ENCODE measurements at places on chromosomes 4 and X. TPM values are rescaled to one million over a fixed set of nuclear protein-coding genes. Genes with fewer than 3 reads are reported as not detected.

- H3K27me3 ChIP-seq: no peaks in the 10 kb centered on the region
- peaks cover 3% of the 10 kb centered on the region for H3K4me1 ChIP-seq
- no peak overlapping the region for H3K4me3 ChIP-seq
- no peak overlapping the region for H3K27ac ChIP-seq
- DNase-seq: no peak
- no peaks in the 10 kb centered on the region for H3K36me3 ChIP-seq
Observed at GRCh38 chr4:158738866-158739265, 15.7 kb upstream of the PPID start.

- H3K4me1 ChIP-seq: no peaks in the 10 kb centered on the region
- H3K27me3 ChIP-seq: no peaks in the 10 kb centered on the region
Observed at GRCh38 chr4:34200535-34200934, 2043.8 kb downstream of the ARAP2 start.

GRCh38 chr4:8552024-8552423 is 28.2 kb upstream of the GPR78 start:
- no peaks in the 10 kb centered on the region for H3K36me3 ChIP-seq
- H3K27me3 ChIP-seq: no peaks in the 10 kb centered on the region
- DNase-seq: no peak
- no peak overlapping the region for H3K4me3 ChIP-seq

GRCh38 chr4:100079264-100079663 is 111.0 kb downstream of the DDIT4L start:
- no peaks in the 10 kb centered on the region for H3K4me1 ChIP-seq
- no peak overlapping the region for H3K4me3 ChIP-seq
- H3K27me3 ChIP-seq: peaks cover 6% of the 10 kb centered on the region
- no peaks in the 10 kb centered on the region for H3K36me3 ChIP-seq

- peaks cover 9% of the 10 kb centered on the region for H3K36me3 ChIP-seq
- H3K4me3 ChIP-seq: no peak overlapping the region
- H3K27ac ChIP-seq: peak overlapping the region; percentile 48
- no peaks in the 10 kb centered on the region for H3K27me3 ChIP-seq
- no peak for DNase-seq
Observed at GRCh38 chrX:154090731-154091130, 6.8 kb downstream of the MECP2 start.

DNA sequence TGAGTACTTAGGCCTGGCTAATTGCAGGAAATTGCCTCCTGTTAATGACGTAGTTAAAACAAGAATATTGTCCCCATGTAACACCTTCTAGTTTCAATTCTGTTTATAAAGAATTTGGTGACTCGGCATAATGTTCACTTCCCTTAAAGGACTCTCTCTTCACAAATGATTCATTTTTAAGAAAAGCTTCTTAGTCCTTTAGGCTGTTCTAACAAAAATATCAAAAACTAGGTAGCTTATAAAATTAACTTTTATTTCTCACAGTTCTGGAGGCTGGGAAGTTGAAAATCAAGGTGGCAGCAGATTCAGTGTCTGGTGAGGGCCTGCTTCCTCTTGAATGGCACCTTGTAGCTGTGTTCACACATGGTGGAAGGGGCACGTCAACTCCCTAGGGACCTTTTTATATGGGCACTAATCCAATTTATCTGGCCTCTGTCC is 23.8 kb downstream of the COL25A1 start:
- no peak overlapping the region for H3K4me3 ChIP-seq
- H3K4me1 ChIP-seq: no peaks in the 10 kb centered on the region
- H3K27me3 ChIP-seq: no peaks in the 10 kb centered on the region
- peaks cover 11% of the 10 kb centered on the region for H3K36me3 ChIP-seq
- H3K27ac ChIP-seq: no peak overlapping the region

GRCh38 chr4:90293320-90293719 is 166.1 kb downstream of the CCSER1 start:
- H3K27me3 ChIP-seq: no peaks in the 10 kb centered on the region
- H3K27ac ChIP-seq: no peak overlapping the region
- no peak overlapping the region for H3K4me3 ChIP-seq
- no peaks in the 10 kb centered on the region for H3K36me3 ChIP-seq

GRCh38 chr4:89134775-89135319 is 23.5 kb downstream of the TIGD2 start:
- no peak overlapping the region for H3K4me3 ChIP-seq
- no peaks in the 10 kb centered on the region for H3K27me3 ChIP-seq
- no peaks in the 10 kb centered on the region for H3K36me3 ChIP-seq

GRCh38 chr4:138650929-138651448 is 364.6 kb upstream of the NOCT start:
- no peak overlapping the region for H3K27ac ChIP-seq
- DNase-seq: no peak
- no peaks in the 10 kb centered on the region for H3K27me3 ChIP-seq
- H3K4me3 ChIP-seq: no peak overlapping the region

DNA sequence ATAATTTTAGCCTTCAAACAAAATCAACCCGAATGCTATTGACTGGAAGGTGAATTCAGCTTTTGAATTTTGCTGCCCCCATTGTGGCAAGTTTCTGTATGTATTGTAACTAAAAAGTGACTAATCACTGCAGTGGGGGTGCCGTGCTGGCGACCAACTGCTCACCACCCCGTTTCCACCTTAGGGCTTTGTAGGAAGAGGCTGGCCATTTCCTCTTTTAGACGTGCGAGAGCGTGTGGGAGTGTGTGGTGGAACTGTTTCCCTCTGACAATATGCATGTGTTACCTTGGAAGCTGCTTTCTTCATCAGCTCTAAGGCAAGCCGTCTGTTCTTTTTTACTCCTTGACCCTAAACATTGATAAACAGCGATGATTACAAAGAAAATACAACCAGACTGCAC is 78.8 kb downstream of the SEL1L3 start:
- no peak overlapping the region for H3K27ac ChIP-seq
- peaks cover 8% of the 10 kb centered on the region for H3K36me3 ChIP-seq
- DNase-seq: no peak
- H3K4me1 ChIP-seq: peaks cover 7% of the 10 kb centered on the region
- no peak overlapping the region for H3K4me3 ChIP-seq

DNA sequence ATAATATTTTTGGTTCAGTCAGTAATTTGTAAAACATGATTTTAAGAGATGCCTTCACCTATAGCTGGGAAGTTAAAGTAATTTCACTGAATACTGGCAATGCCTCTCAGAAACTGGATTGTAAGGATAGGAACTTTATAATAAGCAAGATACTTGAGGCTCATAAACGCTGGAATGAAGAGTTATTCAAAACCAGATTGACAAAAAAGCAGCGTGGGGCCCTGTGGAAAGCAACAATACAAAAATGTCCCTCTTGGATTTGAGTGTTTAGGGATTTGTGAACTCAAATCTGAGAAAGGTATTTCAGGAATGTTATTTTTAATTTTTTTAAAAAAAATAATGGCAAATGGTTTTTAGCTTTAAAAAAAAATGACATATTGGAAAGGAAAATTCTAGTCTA is 94.6 kb downstream of the ANK2 start:
- H3K4me1 ChIP-seq: peaks cover 75% of the 10 kb centered on the region
- no peak for DNase-seq
- no peaks in the 10 kb centered on the region for H3K36me3 ChIP-seq
- H3K27me3 ChIP-seq: no peaks in the 10 kb centered on the region
- H3K4me3 ChIP-seq: no peak overlapping the region
- peak overlapping the region; percentile 72 for H3K27ac ChIP-seq

- no peaks in the 10 kb centered on the region for H3K27me3 ChIP-seq
- H3K36me3 ChIP-seq: peaks cover 54% of the 10 kb centered on the region
- no peak overlapping the region for H3K4me3 ChIP-seq
- no peak for DNase-seq
- peak overlapping the region; percentile 96 for H3K27ac ChIP-seq
- H3K4me1 ChIP-seq: peaks cover 41% of the 10 kb centered on the region
Observed at GRCh38 chr4:140652601-140653000, 83.8 kb upstream of the UCP1 start.

GRCh38 chr4:41425650-41426049 is 112.3 kb upstream of the LIMCH1 start:
- no peak overlapping the region for H3K4me3 ChIP-seq
- peaks cover 58% of the 10 kb centered on the region for H3K4me1 ChIP-seq
- no peak for DNase-seq
- H3K27me3 ChIP-seq: no peaks in the 10 kb centered on the region

GRCh38 chr4:157265281-157265680 is 44.8 kb downstream of the GRIA2 start:
- peaks cover 6% of the 10 kb centered on the region for H3K4me1 ChIP-seq
- H3K27ac ChIP-seq: peak overlapping the region; percentile 40
- DNase-seq: no peak
- no peaks in the 10 kb centered on the region for H3K27me3 ChIP-seq

GRCh38 chr4:80484712-80485111 is 149.2 kb downstream of the CFAP299 start:
- no peak for DNase-seq
- H3K36me3 ChIP-seq: no peaks in the 10 kb centered on the region
- H3K27me3 ChIP-seq: no peaks in the 10 kb centered on the region
- no peak overlapping the region for H3K27ac ChIP-seq
- no peaks in the 10 kb centered on the region for H3K4me1 ChIP-seq
- H3K4me3 ChIP-seq: no peak overlapping the region

DNA sequence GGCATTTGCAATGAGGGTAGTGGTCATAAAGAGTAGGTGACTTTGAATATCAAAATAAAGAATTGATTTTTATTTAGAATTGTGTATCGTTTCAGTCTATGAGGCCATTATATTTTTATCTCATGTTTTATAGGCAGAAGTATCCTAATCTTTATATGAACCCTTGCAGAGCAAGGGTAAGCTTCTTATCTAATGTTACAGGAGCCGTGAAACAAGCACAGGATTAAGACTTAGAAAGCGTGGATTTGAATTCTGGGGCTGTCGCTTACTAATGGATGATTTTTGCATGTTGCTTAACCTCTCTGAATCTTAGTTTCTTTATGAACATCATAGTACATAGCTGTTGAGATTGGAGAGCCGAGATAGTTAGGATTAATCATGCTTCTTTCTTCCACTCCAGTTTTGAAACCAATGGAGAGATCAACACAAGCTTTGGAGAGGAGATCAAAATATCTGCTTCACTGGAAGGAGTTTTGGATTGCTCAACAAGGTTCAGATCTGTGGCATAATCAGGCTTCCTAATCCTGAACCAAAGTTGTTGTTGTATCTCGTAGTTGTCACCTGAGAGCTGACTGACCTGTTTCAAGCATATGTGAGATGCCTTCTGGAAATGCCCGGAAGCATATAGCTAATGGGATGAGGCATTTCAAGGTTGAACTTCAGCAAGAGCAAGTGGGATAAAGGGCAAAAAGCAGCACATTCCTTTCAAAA is 166.9 kb upstream of the GK2 start:
- H3K4me1 ChIP-seq: peaks cover 8% of the 10 kb centered on the region
- peaks cover 9% of the 10 kb centered on the region for H3K27me3 ChIP-seq
- no peaks in the 10 kb centered on the region for H3K36me3 ChIP-seq
- no peak overlapping the region for H3K27ac ChIP-seq
- H3K4me3 ChIP-seq: no peak overlapping the region
- DNase-seq: no peak

DNA sequence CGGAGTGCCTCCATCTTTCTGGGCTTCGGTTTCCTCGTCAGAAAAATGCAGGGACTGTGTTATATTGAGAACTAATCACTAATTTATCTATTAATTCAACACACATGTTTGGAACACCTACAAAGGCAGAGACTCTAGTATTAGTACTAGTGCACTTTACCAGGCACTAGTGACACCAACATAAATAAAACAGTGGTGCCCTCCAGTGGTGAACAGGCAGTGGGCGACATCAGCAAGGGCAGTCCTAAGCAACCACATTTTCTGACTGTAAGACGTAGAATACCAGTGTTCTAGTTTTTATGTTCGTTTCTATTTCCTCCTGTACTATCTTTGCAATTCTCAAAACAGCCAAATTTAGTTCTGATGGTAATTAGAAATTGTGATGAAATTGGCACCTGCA is 69.1 kb upstream of the UCP1 start:
- DNase-seq: no peak
- H3K27ac ChIP-seq: no peak overlapping the region
- H3K4me3 ChIP-seq: no peak overlapping the region

GRCh38 chr4:59412739-59413138 is 1787.4 kb upstream of the ADGRL3 start:
- no peak for DNase-seq
- no peak overlapping the region for H3K4me3 ChIP-seq

DNA sequence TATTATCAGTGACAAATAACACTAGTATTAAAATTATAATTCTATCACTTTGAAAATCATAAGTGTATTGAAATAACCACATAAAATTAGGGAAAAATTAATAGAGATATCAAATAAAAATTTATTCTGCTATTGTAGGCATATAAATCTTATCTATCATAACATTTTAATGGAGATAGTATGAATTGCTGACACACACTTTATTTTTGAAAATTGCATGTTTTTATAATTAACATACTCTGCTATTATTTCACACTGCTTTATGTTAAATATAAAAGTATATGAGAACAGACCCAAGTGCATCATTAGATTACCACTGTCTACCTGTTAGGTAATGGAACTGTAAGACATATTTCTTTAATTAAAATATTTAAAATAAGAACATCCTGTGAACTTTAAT is 2150.2 kb downstream of the ARAP2 start:
- no peak overlapping the region for H3K4me3 ChIP-seq
- H3K27me3 ChIP-seq: no peaks in the 10 kb centered on the region
- no peaks in the 10 kb centered on the region for H3K36me3 ChIP-seq
- peaks cover 8% of the 10 kb centered on the region for H3K4me1 ChIP-seq
- DNase-seq: no peak

- no peak overlapping the region for H3K4me3 ChIP-seq
- DNase-seq: no peak
- H3K4me1 ChIP-seq: no peaks in the 10 kb centered on the region
Observed at GRCh38 chr4:104163820-104164219, 330.9 kb downstream of the CXXC4 start.

DNA sequence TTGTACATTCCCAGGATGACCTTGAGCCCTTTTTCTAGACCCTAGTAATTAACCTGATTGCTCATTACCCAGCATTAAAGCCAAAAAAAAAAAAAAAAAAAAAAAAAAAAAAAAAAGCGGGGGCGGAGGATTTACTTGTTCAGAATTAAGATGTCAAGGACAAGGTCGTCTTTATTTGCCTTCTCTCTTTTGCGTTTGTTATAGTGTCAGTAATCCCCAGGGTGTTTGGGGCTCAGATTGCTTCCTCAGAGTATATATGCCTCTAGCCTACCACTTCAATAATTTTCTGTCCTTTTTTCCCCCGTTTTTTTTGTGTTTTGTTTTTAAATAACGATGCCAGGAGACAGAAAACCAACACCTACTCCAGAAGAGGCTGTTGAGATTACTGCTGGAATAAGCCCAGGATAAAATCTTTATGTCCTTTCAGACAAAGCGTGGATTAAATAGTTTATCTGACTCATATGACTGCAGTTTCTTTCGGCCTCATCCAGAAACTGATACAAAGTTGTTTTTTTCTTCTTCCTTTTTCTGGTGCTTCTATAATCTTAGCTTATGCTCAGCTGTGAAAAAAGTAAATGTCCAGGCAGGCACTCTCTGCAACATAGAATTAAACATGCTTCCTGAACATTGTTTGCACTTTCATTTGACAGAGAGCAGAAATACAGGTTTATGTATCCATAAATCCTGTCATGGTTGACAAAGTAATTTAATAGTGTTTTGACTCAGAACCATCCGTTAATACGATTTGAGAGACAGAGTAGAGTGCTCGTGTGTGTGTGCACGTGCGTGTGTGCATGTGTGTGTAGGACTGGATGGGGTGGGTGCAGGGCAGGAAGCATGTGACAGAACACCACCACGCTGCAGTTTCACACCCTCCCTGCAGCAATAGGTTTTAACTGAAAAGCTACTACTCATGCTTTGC is 138.6 kb downstream of the AFF1 start:
- no peaks in the 10 kb centered on the region for H3K27me3 ChIP-seq
- H3K4me1 ChIP-seq: peaks cover 26% of the 10 kb centered on the region
- H3K36me3 ChIP-seq: no peaks in the 10 kb centered on the region

ETDA gene
- not detected for total RNA-seq

CENPVL2 gene
- 0.49 TPM for total RNA-seq

NEXMIF gene
- 0.18 TPM for total RNA-seq

PHOX2B gene
- total RNA-seq: not detected

MCF2 gene
- 0.11 TPM for total RNA-seq

BMPR1B gene
- total RNA-seq: 2.6 TPM

CXCL3 gene
- 2.8 TPM for total RNA-seq

CLIC2 gene
- 0.54 TPM for total RNA-seq
